ENCODE measurements at places on chromosomes 2 and 18.

DNA sequence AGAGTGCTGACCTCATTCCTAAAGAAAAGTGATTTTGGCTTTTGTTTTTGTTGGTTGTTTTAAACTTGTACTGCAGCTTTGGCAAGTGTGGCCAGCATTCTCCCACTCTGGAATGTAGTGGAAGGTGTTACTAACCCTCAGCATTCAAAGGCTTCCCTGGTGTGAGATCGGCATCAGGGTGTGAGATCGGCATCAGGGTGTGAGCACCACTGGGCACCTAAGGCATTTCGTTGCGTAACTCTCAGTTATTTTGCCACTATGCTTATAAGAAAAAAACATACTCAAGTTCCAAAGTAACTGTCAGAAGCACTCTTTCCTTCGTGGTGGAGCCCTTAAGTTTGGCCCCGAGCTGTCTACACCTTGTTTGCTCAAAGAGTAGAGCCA, 1.7 kb downstream of the CYBRD1 start:
- no peak for DNase-seq

DNA sequence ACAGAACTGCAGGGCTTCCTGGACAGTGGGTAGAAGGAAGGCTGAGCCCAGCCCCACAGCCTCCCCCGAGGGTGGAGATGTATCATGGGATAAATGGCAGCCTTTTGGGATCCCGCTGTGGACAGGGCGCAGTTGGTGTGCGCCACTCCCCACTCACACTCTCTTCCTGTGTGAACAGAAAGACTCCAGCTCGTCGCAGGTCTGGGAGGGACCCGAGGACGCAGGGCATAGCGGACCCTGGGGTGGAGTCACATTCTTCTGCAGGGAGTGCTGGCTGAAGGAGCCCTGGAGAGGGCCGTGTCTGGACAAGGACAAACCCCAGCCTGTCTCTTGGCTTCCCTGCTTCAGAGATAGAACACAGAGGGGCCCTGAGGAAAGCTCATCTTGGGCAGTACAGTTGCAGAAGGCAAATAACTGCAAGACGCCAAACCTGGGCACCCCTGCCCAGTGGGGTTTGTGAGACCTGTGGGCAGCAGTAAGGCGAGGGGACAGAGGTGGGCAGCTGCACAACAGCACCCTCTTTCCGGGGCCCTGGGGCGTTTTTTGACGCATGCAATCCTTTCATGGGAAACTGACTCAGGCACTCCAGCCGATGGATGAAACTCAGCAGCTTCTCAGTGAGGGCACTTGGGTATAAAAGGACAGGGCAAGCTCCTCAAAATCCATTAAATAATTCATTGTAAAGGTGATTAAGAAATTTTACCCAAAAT, 101.9 kb downstream of the USP40 start:
- no peak for DNase-seq

DNA sequence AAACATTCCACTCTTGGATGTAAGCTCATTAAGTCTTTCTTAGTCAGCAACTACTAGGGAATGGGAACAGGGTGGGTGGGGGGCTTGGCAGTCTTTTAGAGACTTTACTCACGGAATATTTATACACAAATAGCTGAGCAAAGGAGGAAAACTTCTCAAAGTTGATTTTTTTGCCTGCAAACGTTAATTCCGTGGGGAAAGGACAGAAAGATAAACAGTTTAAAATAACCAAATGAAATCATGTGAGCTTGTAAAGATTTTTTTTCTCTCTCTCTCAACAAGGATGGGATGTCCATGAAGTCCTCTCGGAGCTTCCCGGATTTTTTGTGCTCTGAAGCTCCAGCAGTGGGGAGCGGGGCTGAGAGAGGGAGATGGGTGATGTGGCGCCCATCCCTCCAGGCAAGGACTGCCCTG, 32.2 kb upstream of the MAT2A start:
- DNase-seq: no peak

DNA sequence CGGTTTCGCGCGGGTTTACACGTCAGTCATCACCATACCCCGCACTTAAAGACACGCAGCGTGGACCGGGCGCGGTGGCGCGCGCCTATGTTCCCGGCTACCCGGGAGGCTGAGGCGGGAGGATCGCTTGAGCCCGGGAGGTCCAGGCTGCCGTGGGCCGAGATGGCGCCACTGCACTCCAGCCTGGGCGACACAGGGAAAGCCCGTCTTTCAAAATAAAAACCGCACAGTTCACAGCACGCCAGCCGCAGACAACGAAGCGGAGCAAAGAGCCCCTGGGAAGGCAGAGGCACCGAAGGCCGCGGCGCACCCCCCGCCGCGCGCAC, 328 bp downstream of the DTYMK start:
- no peak for DNase-seq

DNA sequence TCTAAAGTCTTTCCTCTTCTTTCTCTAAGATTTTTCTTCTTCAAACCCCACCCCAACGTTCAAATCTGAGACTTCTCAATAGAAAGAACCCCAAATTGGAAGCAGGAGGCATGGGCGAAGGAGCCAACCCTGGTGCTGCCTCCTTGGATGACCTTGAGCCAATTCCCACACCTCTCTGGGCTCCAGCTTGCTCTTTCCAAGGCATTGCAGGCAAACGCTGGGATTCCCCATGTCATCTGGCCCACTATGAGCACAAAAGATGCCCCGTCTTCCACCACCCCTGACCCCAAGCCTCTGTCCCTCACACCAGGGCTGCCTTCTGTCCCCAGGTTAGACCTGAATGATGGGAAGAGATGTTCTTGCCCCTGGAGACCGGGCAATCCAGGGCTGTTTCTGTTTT, 57.0 kb downstream of the TTC32 start:
- DNase-seq: no peak

DNA sequence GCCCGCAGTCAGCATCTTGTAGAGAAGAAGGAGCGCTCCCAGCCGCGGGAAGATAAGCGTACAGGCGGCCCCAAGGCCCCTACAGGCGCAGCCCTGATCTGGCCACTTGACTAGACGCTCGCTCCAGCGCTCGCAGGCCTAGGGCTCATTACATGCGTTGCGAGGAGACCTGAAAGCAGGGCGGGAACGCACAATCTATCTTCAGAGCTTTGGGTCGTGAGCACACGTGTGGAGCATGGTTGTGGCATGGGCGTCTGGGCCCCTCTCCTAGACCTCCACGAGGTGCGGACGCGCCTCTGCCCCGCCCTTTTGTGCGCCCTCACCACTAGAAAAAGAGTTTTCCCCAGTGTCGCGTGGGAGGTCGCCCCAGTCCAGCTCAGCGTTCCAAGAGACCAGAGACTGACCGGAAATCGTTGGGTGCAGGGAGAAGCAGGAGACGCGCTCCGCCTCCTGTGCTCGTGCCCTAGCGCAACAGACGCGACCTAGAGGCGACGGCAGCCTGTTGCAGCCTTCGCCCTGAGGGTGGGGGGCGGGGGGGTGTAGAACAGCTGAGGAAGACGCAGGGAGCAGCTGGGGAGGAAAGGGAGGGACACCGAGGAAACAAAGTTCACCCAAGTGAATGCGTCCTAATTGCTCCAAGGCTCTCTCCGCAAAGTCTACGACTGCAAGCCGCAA, 12.6 kb downstream of the NR4A2 start:
- no peak for DNase-seq

GRCh38 chr2:195694553-195694952, 37.5 kb downstream of the SLC39A10 start:
- DNase-seq: no peak

GRCh38 chr2:187013058-187013457, 164.1 kb upstream of the ZSWIM2 start:
- DNase-seq: no peak

GRCh38 chr2:70607121-70607561, 53.5 kb upstream of the TGFA start:
- DNase-seq: no peak

DNA sequence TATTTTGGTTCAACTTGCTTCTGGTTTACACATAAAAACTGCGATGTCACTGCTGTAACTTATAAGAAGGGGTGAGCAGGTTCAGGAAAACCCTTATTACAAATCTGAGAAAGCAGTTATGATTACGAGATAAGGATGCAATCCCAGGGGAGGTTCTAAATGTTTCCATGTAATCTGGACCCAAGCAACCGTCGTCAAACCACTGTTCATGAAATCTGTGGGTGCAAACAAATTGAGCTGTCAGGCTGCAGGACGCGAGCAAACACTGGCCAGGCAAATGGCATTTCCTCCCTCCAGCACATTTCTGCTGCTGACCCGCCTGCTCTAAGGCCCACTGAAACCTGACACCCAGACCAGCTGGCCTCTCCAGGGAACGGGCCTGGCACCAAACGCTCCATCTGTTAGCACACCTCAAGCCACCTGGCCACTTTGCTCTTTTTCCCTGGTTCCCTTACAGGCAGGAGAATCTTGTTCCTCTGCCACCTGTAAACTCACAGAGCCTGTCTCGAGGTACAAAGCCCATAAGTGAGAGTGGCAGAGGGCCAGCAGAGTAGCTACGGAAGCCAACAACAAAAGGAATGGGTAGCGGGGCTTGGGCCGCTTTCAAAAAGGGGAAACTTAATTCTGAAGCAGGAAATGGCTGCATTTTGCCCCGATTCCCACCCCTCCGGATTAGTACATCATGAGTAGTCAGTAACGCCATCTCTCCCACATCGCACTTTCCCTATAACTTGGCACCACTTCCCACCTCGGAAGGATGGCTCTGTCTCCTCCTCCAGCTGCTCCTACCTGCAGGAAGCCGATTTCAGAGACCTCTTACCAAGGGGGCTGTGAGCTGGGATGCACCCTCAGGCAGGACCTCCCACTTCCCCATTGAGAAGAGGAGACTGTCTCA, 26.5 kb downstream of the CRACDL start:
- DNase-seq: peak; percentile 97

- no peak for DNase-seq
Measured at GRCh38 chr2:166167449-166167848, 39.6 kb upstream of the SCN1A start.

- no peak for DNase-seq
Measured at GRCh38 chr2:23291239-23291638, 93.7 kb upstream of the KLHL29 start.

GRCh38 chr2:239880396-239880795, 144.7 kb downstream of the NDUFA10 start:
- no peak for DNase-seq

DNA sequence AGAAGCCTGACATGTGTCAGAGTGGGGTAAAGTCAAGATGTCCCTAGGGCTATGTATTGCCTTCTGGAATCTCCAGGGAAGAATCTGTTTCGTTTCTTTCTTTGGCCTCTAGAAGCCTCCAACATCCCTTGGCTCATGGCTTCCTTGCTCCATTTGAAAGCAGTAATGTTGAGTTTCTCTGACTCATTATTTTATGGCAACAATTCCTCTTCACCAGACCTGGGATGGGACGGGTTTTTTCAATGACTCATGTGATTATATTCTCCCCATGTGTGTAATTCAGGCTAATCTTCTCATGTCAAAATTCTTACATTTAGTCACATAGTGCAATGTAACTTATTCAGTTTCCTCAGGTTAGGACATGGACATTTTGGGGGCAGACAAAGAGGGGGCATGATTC, 1038.6 kb downstream of the CBLN2 start:
- no peak for DNase-seq

GRCh38 chr2:235162082-235162836, 210.4 kb downstream of the SH3BP4 start:
- no peak for DNase-seq

DNA sequence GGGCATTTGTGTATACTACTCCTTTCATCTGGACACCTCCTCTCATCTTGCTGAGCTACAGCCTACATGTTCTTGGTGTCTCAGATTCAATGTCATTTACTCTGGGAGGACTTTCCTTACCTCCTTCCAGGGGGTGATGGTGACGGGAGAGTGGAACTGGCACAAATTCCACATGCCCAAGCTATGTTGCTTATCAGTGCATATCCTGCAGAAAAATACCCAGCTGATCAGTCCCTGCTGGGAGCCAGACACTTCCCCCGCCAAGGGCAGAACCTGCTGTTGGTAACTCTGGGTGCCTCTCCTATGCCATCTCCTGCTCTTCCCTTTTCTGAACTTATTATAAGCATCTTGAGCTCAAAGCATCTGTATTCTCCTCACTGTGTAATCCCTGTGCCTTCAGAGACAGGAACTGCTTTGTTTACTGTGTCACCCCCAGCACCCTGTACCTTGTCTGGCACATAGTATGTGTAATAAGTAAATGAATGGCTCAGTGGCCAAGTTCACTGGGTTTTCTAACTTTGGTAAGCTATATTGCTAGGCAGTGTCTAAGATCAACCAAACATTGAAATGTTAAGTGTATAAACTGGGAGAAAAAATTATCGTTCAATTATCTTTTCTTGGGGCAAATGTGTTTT, 87.7 kb upstream of the LPIN2 start:
- DNase-seq: no peak

DNA sequence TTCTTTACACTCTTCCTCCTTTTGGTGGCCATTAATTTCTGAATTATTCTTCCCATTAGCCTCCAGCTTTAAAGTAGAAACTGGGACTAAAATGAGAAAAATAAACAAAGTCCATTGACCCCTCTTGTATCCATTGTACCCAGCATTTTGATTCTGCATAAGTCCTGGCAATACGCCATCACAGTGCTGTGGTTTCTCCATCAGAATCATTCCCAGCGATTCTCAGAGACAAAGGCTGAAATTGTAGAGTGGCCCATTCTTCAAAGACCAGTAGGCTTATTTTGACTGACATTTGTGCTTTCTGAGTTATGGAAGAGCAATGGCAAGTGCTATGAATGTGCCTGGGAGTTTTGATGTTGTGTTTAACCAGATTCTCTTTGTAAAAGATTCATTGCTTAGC, 199.3 kb upstream of the GALNT5 start:
- no peak for DNase-seq

DNA sequence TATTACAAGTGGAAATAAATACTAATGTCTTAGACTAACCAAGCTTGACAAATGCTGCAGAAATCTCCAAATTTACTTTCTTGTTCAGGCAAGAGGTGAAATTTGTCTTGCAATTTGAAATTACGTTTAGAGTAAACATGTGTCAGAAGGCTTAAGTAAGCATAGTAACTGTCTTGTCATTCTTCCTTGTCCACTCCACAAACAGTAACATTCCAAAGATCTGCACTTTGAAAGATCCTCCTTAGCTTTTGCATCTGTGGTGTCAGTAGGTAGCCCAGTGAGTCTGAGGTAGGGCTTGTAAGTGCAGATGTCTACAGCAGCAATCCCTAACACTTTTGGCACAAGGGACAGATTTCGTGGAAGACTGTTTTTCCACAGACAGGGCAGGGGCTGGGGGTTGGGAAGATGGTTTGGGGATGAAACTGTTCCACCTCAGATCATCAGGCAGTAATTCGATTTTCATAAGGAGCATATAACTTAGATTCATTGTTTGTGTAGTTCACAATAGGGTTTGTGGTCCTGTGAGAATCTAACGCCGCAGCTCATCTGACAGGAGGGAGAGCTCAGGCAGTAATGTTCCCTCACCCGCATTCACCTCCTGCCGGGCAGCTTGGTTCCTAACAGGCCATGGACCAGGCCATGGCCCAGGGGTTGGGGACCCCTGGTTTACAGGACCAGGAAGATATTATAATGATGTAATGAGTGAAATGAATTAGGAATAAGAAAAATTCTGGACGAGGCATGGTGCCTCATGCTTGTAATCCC, 18.6 kb downstream of the RASGRP3 start:
- DNase-seq: no peak

- DNase-seq: no peak
Measured at GRCh38 chr2:111231532-111232252, 111.0 kb downstream of the BCL2L11 start.

All from NCI-H524 (cell line).